ENCODE measurements at places on chromosomes 16 and 17.

DNA sequence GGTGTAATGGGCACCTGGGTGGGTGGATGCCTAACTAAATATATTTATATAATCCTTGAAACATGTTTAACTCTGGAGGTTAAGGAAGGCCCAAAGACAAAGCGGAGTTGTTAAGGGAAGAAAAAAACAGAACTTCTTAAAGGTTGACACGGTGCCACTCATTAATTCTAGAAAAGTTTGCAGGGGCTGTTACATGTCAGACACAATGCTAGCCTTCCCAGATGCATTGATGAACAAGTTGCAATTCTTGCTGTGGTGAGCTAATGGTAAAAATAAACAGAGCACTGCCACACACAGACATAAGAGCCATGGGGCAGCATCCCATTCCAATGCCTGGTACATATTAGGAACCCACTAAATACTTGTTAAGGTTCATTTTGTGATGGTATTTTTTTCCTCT, 109.5 kb downstream of the CDH13 start:
- no peak for DNase-seq

DNA sequence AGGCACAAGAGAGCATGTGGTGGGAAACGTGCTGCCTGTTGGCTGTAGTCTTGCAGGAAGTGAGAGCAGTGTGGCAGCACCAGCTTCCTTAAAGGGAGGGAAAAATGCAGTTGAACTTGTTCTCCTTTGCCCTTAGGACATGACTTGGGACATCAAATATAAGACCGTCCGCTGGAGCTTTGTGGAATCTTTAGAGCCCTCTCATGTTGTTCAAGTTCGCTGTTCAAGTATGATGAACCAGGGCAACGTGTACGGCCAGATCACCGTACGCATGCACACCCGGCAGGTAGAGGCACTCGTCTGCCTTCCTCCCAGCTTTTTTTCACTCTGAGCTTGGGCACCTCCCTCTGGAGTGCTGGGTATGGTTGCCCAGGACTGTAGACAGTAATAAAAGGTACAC, 23.3 kb downstream of the GPR179 start:
- DNase-seq, result no peak

GRCh38 chr16:69561901-69562300, 3.9 kb upstream of the NFAT5 start:
- DNase-seq, result no peak

DNA sequence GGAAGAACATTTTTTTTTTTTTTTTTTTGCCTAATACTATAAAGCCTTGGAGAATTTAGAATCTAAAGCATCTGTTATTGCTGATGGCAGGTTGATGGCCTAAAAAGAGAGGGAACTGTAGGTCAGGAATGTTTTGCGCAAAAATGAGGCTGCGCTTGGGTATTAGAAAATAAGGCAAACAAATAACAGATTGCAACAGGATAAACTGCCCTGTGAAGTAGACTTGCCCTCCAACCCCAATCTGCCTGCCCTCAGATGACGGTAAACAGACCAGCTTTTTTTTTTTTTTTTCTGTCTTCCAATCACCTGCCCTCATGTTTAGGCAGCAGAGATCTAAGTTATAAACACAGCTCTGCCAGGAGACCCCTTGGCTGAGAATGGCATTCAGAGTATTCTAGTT, 3.8 kb upstream of the DHX8 start:
- no peak for DNase-seq

- no peak for DNase-seq
Measured at GRCh38 chr16:66926961-66927436, 1.7 kb upstream of the RRAD start.

Measured in right renal cortex interstitium (tissue), 3 donors.